Astrocyte (in vitro differentiated cells and primary cell): ENCODE measurements at places on chromosomes 2 and 18.
A peak's percentile ranks its signal among the peaks of the same experiment; 100 is the strongest.

- DNase-seq: no peak
Observed at GRCh38 chr2:16707014-16707623, 41.5 kb upstream of the CYRIA start.

DNA sequence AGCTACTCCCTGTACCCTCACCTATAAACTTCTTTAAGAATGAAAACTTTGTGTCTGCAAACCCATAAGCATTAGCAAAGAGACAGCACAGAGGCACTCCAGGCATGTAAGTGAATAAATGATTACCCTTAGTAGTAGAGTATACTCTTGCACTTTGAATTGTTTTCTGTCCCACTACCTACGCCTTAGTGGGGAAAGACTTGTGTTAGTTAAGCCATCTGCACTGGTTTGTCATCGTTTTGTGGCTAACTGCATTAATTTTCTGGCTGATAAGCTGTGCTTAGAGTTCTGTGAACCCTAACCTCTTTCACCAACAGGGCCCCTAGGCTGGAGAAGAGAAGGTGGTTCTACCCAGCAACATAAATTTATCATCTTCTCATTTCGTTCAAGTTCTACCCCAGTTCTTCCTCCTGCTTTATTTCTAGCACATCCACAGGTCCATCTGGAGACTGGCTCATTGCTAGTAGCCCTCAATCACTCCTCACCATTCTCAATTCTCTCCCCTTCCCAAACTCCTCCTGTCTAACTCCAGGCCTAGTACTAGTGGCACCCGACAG lies 710 bp downstream of the LMAN2L start:
- no peak for DNase-seq

DNA sequence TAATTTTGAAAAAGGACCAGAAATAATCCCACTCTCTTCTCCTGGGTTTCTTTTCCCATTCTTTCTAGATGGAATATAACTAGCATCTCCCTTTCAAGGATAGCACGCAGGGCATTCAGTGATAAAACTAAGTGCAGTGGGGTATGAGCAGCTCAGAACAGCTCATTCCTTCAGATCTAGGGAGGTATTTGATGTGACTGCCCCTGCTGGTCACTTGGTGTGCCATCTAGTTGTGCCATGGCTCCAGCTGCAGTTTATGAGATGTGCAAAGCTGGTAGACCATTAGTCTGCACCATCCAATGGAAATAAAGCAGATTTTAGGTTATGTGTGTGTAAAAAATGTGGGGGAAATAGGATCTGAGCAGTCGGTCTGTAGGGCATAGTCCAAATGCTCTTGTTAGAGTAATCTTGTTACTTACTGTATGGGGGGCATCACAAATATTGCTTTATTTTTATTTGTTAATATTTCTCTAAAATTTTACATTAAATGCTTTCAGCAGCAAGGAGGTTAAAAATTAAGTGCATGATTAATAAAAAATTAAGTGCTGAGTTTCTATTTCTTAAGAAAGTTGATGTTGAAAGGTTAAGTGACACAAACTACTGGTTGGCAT lies 38.9 kb downstream of the CTAGE1 start:
- no peak for DNase-seq

DNA sequence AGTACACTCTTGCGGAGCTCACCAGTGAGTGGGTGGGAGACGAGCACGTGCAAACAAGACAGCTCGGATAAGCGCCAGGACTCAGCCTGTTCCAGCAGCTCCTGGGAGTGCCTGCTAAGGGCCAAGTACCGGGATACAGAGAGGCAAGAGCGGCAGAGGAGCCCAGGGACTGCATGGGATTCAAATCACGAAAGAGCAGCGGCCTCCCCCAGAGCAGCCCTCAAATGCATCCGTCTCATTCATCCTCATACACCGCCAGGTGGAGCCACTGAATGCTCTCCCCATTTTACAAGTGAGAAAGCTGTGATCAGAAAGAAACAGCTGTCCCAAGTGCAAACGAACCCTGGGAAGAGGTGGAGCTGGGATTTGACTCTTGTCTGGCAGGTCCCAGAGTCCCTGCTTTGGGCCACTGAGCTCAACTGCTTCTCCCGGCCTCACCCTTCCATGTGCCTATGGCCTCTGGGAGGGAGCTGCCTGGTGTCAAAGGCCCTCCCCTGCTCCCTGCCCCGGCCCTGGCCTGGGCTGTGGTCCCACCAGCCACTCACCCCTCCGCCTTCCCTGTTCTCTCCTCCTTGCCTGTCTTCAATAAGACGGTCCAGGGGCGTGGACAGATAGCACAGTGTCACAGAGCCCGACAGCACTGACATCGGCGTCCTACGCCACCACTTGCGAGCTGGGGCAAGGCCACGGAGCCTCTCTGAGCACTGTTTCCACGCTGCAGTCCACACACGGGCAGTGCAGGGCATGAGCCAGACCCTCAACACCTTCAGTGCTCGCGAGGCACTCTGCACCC lies 72.8 kb upstream of the TAF1B start:
- peak; percentile 61 for DNase-seq

DNA sequence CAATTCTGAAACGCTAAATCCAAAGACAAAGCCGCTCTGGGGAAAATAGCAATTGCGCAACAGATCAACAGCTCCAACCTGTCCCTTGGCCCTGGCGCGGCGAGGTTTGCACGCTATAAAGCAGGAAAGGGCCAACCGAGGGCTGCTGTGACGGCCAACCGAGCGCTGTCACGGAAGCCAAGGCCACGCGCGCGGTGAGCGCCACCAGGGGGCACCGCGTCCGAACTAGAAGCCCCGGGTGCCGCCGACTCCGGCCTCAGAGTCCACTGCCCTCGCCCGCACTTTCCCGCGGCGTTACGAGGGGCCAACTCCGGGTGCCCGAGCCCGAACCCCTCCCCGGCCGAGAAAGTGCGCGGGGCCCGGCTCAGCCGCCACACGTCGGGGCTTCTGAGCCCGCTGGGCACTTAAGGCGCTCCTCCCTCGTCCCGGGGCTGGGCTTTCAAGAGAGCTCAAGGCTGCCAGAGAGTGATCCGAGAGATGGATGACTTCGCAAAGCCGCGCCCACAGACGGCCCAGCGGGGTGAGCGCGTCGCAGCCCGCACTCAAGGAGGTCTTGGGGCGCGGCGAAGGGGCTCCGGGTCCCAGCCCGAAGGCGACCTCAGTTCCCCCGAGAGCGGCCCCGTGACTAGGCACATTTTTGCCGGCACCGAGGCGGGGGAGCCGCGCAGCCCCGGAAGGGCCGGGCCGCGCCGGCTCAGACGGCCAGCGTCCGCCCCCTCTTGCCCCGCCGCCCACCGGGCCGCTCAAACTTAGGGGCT lies 897 bp downstream of the NFE2L2 start:
- peak; percentile 96 for DNase-seq

- DNase-seq: peak; percentile 78
Observed at GRCh38 chr2:237864940-237865622, 5.7 kb downstream of the RAMP1 start.

DNA sequence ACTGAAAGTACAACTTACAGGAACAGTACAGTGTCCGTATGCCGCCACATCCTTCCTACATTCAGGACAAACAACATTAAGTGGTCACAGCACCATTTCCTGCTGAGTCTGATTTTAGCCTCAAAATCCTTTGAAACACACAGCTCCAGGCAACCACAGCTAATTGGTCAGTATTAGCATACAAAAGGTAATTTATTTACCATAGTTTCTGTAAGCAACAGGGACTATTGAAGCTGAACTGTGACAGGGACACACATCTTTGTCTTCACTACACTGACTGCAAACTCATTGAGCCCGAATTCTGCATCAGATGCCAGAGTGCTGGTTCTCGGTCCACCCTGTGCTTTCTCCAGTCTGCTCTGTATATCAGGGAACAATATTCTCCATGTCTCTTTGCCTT lies 151.8 kb downstream of the ST6GAL2 start:
- DNase-seq: no peak

DNA sequence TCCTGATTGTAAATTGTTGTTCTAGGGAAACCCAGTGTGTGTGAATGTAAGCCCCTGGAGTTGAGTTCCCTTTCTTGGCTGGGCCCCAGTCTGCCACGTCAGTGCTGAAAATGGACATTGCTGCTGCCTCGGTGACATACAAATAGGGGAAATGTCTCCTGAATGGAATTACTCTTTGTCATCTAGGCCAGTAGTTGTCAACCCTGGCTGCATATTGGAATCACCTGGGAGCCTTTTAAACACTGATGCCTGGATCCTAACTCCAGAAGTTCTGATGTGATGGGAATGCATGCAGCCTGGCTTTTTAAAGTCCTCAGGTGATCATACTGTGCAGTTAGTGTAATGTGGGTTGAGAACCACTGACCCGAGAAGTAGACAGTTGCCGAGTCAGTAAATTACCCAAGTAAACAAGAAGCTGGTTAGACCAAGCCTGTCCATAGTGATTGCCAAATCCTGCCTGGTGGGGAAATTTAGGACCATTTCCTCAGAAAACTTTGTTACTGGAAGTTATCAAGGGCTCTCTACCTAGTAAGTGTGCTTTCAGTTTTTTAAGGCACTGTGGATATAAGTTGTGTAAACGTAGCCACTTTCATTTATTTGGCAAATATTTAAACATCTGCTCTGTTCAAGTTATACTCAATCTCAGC lies 27.6 kb upstream of the IL1R1 start:
- peak; percentile 90 for DNase-seq

DNA sequence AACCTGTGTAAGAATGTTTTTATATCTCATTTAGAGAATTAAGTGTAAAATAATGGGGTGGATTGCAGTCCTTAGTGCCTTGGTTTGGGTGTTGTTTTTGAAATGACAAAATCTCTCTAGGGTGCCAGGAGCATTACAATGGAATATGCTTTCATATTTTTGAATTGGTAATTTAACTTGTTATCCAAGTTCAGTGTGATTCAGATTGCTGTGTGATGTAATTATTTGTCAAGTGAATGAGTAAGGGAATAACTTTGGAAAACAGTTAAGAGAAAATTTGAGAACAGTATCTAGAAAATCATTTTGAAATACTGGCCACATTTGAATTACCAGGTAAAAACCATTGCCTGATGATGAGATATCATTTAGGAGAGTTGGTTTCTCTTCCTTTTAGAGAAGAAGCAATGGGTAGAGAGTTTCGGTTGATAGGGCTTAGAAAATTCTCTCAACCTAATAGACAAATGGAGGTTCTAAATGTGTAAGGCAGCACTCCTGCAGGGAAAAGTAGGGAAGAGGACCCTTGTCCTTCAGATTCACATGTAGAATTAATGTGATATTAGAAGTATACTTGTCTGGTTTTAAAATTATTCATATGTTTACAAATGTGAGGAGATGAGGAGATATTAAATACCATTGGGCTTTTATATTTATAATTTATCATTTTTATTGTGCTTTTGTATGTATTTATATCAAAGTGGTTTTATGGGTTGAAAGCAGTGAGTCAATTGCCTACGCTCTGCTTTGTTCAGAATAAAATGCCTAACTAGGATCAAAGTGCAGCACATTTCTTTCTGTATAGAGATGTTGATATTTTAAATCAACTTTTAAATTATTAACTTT lies 124.8 kb downstream of the PHLPP1 start:
- no peak for DNase-seq

GRCh38 chr2:903223-903900 lies 47.3 kb upstream of the SNTG2 start:
- DNase-seq: no peak
